ENCODE measurements at places on chromosomes 5 and 9. TPM values are rescaled to one million over a fixed set of nuclear protein-coding genes. Genes with fewer than 3 reads are reported as not detected.

The OBP2B gene
- not detected for total RNA-seq

The LPAR1 gene
- total RNA-seq: not detected

The PCDHGA5 gene
- total RNA-seq: not detected

The LCN10 gene
- total RNA-seq: not detected

The DNAI1 gene
- total RNA-seq: not detected

The SLC6A18 gene
- total RNA-seq: not detected

DNA sequence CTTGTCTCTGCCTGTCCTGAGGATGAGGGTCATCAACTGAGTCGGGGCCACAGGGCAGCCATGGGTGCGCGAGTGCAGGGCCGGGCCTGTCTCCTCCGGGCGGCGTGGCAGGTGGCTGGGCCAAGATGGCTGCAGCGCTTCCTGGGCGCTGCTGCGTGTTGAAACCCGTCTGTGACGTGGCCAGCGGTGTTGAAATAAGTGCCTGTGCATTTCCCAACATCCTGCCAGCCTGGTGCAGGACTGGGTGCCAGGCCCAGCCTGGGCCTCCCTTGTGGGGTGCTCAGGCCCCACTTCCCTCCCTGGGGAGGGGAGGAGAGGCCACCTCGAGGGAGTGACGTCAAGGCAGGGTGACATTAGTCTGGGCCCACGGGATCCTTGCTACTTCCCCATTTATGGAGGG is 45.5 kb downstream of the RXRA start:
- DNase-seq: no peak
- no peak overlapping the region for H3K27ac ChIP-seq

DNA sequence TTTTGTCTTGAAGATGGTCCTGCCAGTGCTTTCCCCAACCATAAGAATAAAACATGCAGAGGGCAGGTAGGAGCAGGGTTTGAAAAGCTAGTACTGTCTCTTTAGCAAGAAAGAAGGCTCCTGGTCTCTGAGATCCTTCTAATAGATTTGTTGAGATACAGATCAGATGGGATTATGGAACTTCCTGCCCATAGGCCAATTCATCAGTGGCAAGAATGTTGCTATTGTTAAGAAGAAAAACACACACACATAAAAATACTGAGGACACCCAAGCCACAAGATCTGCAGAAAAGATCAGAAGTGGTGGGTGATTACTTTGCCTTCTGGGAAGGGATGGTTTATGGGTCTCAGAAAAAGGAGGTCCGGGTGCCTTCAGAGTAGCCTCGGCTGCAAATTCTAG is 59.8 kb downstream of the TNC start:
- no peaks in the 10 kb centered on the region for H3K4me1 ChIP-seq
- H3K4me3 ChIP-seq: no peak overlapping the region
- H3K27ac ChIP-seq: no peak overlapping the region
- no peaks in the 10 kb centered on the region for H3K36me3 ChIP-seq
- H3K27me3 ChIP-seq: peaks cover 38% of the 10 kb centered on the region

- H3K27ac ChIP-seq: no peak overlapping the region
- DNase-seq: no peak
- H3K4me3 ChIP-seq: no peak overlapping the region
- no peaks in the 10 kb centered on the region for H3K36me3 ChIP-seq
- H3K27me3 ChIP-seq: no peaks in the 10 kb centered on the region
- H3K4me1 ChIP-seq: peaks cover 8% of the 10 kb centered on the region
These were observed 135.9 kb downstream of the ZSWIM6 start for GRCh38 chr5:61467766-61468482.

DNA sequence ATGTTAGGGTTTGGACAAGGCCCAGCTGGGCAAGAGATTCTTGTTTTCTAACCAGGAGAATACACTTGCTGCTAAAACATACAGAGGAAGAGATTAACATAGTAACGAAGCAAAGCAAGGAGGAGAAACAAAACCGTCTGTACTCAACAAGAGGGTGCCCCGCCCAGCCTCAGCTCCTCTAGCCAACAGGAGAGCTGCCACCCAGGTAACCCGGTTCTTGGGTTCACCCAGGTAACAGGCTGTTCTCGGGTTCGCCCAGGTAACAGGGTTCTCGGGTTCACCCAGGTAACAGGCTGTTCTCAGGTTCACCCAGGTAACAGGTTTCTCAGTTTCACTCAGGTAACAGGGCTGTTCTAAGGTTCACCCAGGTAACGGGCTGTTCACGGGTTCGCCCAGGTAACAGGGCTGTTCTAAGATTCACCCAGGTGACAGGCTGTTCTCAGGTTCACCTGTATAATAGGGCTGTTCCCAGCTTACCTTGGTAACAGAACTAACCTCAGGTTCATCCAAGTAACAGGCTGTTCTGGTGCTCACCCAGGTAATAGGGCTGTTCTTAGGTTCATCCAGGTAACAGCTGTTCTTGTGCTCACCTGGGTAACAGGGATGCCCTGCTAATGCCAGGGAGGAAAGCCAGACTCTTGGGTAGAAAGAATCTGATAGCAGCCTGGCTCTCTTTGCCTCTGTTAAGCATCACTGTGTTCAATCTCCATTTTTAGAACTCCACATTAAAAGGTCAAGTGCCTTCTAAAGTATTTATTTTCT is 271.6 kb downstream of the SYK start:
- no peak overlapping the region for H3K27ac ChIP-seq
- H3K36me3 ChIP-seq: peaks cover 16% of the 10 kb centered on the region
- no peak for DNase-seq
- no peak overlapping the region for H3K4me3 ChIP-seq
- peaks cover 17% of the 10 kb centered on the region for H3K4me1 ChIP-seq
- no peaks in the 10 kb centered on the region for H3K27me3 ChIP-seq

DNA sequence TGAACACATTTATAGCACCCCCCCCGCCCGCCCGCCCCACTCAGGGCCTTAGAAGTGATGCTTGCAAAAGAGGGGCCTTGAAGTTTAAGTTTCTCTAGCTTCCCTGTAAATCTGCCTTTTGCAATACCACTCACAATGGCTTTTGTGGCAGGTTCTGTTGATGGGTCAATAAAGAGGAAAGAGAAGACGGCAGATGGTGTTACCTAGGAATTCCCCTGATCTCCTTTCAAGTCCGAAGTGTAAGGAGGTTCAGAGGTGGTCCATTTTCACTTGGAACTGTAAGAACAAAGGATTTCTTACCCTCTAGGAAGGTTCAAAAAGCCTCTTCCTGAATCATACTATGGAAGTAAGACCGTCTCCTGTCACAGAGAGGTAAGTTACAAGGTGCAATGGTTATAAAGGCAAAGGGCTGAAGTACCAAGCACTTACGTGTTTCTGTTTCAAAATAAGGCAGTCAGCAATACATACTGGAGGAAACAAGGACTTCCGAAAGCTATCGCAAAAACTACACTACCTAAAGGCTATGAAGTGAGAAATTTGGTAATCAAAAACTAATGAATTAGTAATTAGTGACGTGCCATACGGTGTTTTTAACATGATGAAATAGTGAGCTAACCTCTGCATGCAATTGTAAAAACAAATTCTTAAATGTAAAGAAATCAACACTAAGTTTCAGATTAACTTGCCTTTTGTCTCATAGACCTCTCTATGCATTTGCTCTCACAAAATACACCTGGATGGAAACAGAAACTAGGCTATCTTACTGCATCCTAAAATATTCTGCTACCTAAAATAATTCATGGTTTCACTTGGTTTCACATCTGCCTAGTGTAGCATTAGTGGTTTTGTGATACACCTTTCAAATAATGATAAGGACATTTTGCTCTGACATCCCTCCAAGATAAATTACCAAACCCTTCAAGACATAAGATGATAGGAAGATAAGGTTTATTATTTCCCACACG is 589.4 kb upstream of the FAM174A start:
- H3K4me3 ChIP-seq: no peak overlapping the region
- H3K4me1 ChIP-seq: no peaks in the 10 kb centered on the region
- H3K27me3 ChIP-seq: no peaks in the 10 kb centered on the region
- no peak for DNase-seq
- H3K27ac ChIP-seq: no peak overlapping the region
- H3K36me3 ChIP-seq: no peaks in the 10 kb centered on the region

DNA sequence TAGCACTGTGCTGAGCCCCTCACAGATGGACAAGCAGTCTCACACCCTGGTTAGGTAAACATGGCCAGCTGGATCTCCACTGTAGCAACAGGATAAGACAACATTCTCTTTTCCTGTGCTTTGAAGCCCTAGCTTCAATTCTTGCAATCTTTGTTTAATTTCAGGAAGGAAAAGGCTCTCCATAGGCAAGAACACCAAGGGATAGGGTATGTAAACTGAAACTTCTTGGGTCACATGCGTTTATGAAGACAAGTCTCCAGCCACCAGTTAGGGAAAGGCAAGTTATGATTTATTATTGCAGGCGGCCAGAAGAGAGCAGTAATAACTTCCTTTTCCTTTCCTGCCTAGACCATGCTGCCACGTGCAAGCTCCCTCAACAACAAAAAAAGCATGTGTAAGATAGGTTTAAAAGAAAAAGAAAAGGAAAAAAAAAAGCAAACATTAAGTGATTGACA is 50.1 kb upstream of the POU5F2 start:
- H3K4me3 ChIP-seq: no peak overlapping the region
- no peaks in the 10 kb centered on the region for H3K27me3 ChIP-seq

DNA sequence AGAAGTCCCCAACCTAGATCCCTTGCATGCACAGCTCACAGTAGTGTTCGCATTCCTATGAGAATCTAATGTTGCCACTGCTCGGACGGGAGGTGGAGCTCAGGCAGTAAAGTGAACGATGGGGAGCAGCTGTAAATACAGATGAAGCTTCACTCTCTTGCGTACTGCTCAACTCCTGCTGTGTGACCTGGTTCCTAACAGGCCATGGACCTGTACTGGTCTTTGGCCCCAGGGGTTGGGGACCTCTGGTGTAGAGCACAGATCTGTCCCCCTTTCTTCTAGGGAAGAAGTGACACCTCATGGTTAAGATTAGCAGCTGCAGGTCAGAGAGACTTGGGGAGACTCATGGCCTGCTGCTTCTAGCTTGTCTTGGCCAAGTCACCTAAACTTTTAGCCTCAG is 7.1 kb downstream of the ARHGEF28 start:
- no peaks in the 10 kb centered on the region for H3K4me1 ChIP-seq
- no peak overlapping the region for H3K4me3 ChIP-seq
- no peak for DNase-seq
- no peaks in the 10 kb centered on the region for H3K36me3 ChIP-seq
- H3K27me3 ChIP-seq: peaks cover 45% of the 10 kb centered on the region

DNA sequence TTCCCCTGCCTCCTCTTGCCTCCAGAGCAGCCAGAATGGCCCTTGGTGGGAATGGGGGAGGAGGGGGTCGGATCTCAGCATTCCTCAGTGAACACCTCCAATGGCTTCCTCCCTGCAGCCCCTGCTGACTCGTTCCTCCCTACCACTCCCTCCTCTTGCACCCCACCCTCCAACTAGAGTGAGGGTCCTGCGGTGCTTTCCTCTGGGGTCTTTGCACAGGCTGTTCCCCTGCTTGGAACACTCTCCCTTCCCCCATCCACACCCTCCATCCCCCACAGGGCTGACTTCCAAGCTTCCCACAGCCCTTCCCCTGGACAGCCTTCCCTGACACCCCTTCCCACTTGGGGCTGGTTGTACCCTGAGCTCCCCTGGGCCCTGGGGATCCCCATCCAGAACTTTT is 70.4 kb upstream of the NEK6 start:
- DNase-seq: no peak
- H3K4me1 ChIP-seq: no peaks in the 10 kb centered on the region
- no peaks in the 10 kb centered on the region for H3K36me3 ChIP-seq
- no peak overlapping the region for H3K4me3 ChIP-seq
- peaks cover 32% of the 10 kb centered on the region for H3K27me3 ChIP-seq
- H3K27ac ChIP-seq: no peak overlapping the region

DNA sequence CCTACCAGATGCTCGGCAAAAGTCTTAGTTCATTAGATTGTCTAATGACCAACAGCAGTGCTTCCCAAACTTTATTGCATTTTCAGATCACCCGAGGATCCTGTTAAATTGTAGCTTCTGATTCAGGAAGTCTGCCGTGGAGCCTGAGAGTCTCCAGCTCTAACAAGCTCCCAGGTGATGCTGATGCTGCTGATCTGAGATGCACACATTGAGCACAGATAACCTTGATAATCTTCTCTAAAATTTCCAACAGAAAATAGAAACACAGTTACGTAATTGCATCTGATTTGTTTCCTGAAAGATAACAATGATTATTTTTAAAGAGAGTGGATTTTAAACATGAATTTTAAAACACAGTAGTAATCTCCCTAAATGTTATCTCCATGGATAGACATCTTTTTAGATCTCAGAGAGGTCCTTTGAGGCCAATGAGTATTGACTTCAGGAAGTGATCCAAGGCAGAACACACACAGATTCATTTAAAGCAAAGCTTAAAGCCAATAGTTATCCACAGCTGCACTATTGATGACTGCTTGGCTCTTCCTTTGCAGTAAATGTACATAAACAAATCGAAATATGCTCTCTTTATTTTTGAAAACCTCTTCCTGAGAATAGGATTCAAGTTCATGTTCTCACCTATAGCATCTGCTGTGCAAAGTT is 122.8 kb upstream of the TNPO1 start:
- H3K36me3 ChIP-seq: no peaks in the 10 kb centered on the region
- H3K27ac ChIP-seq: no peak overlapping the region
- H3K4me1 ChIP-seq: no peaks in the 10 kb centered on the region
- DNase-seq: no peak
- peaks cover 34% of the 10 kb centered on the region for H3K27me3 ChIP-seq

GRCh38 chr9:18393340-18394130 is 80.4 kb upstream of the ADAMTSL1 start:
- no peak for DNase-seq
- H3K27me3 ChIP-seq: no peaks in the 10 kb centered on the region
- no peak overlapping the region for H3K4me3 ChIP-seq
- no peaks in the 10 kb centered on the region for H3K4me1 ChIP-seq
- H3K36me3 ChIP-seq: no peaks in the 10 kb centered on the region

GRCh38 chr5:31561946-31562345 is 29.8 kb downstream of the C5orf22 start:
- H3K27ac ChIP-seq: no peak overlapping the region
- no peak overlapping the region for H3K4me3 ChIP-seq
- H3K27me3 ChIP-seq: no peaks in the 10 kb centered on the region
- no peaks in the 10 kb centered on the region for H3K4me1 ChIP-seq
- no peak for DNase-seq

DNA sequence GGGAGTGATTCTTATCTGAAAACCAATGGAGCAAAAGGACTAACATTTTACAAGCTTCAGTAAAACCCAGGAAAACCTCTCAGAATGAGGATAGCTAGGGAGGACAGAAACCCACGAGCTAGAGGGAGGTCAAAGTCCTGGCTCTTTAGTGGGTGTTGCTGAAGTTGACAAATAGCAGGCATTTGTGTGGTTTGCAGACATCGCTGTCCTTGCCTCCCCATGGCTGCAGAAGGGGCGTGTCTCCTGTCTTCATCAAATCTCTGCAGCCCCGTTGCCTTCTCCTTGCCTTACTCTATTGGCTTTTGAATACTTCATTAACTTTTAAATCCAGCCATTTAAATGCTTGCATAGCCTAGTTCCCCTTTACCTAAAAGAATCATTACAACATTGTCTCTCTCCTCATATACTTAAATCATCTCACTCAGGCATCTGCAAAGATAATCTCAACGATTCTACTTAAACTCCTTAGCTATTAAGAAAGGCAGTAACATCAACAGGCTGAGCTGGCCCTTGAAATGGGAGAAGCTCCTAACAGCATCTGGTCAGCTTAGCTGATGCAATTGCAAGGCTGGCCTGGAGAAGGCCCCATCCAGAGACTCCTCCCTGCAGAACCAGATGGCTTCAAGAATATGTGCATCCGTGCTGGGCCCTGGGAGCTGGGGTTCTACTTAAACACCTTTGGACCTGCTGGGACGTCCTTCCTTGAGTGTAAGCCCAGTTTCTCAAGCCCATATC is 152.8 kb upstream of the TAS2R1 start:
- no peaks in the 10 kb centered on the region for H3K27me3 ChIP-seq
- H3K4me3 ChIP-seq: no peak overlapping the region
